ENCODE measurements at places on chromosomes 4 and X.

- no peak for DNase-seq
These were observed 94.4 kb downstream of the SHROOM4 start for GRCh38 chrX:50719614-50720013.

- DNase-seq: no peak
These were observed 1877.9 kb upstream of the PCDH7 start for GRCh38 chr4:28842271-28842670.

DNA sequence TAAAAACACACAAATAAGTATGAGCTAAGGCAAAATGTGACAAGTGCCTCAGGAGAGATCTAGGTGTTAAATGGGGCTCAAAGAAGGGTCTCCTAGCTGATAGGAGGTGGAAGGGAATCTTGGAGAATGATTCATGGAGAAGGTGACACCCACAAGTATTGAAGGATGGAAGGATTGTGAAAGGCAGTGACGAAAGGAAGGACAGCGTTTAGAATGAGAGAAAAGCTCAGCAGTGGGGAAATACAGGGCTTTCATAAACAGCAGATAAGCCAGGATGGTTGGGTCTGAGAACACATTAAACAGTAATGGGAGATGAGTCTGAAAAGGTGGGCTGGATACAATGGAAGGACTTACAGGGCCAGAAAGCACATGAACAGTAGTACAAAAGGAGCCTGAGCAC is 11.5 kb downstream of the ANXA5 start:
- DNase-seq: no peak

DNA sequence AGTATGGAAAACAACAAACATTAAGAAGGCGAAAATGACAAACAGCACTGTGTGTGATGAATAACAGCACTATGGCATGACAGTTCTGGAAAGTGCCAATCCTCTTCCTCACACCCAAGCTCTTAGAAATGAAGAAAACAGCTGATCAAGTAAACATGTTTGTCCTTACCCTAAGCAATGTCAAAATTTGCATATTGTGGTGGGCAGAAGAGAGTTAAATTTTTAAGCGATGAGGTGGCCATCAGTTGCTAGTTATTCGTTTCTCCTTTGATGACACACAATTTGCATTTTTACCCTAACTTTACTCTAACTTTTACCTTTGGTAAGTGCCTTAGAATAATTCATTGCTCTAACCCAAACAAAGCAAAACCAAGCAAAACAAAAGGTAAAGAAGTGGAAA is 8.8 kb downstream of the PROM1 start:
- no peak for DNase-seq

GRCh38 chr4:145788755-145789154 is 108.8 kb downstream of the C4orf51 start:
- no peak for DNase-seq

DNA sequence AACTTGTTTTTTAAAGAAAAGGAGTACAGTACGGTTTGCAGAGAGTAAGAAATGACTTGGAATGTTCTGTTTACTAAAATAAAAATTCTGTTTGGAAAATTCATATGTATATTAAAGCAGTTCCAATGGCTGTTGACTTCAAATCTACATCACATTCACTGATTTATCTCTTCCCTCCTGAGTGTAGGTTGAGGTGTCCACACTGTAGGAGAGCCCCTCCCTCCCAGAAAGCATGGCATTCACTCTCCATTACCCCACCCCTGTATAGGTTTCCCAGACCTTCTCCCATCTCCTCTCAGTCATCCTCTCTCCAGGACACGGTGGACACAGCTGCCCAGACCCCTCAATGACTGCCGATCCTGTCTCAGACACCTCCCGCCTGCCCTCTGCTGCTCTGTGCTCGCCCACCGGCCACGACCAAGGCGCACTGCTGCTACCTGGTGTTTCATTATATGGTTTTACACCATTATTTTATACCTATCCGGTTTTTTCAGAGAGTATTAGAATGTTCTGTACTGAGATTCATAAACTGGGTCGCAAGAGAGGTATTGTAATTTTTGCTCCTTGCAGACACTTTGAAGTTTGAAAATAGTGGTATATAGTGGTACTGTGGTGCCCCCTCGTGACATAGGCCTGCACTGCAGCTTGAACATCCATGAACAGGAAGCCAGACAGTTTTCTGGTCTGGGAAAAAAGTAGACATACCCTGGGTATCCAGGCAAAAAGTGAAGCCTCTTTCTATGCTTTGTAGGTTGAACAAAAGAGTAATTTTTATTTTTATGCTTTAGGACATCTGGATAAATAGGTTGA is 38.8 kb upstream of the BEX4 start:
- DNase-seq: peak; percentile 22

DNA sequence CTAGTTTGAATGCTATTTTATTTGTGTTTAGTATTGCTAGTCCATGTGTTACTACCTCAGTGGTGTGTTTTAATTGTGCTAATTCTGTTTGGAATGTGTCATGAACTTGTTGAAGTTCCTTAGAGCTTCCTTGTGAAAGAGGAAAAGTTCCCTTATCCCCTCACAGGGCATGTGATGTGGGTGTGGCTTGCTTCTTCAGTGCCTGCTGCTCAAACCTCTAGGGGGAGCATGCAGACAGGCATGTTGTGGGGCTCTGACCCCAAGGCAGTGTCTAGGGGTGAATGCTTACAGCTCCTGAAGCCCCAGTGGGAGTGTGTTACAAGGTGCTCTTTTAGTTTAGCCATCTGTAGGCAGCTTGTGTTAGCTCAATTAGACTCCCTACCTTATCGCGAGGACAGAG is 86.5 kb downstream of the MAGED4 start:
- peak; percentile 6 for DNase-seq

DNA sequence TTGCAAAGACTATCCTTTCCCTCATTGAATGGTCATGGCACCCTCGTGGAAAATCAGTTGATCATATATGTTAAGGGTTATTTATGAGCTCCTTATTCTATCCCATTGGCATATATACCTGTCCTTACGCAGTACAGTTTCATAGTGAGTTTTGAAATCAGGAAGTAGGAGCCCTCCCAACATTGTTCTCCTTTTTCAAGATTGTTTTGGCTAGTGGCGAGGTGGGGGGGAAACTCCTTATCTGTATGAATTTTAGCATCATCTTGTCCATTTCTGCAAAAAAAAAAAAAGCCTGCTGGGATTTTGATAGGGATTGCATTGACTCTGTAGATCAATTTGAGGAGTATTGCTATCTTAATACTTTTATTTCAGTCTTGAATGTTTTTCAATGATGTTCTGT is 2.5 kb upstream of the USP9X start:
- no peak for DNase-seq

DNA sequence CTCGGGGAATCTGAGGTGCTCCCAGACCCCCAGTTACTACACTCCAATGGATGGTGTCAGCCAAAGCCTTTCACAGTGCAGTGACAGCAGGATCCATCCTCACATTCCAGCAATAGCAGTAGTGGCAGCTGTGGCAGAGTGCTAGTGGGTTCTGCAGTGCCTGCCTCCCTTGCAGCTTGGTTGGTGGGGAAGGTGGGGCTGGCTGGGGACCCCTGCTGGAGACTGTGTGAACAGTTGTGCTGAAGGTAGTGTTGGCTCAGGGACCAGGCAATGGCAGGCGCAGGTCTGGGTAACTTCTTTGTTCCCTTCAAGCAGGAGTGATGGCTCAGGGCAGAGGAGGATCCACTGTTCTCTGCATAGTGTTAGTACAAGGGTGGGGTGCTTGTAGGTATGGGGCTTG is 343.7 kb upstream of the TRAM1L1 start:
- DNase-seq: no peak

DNA sequence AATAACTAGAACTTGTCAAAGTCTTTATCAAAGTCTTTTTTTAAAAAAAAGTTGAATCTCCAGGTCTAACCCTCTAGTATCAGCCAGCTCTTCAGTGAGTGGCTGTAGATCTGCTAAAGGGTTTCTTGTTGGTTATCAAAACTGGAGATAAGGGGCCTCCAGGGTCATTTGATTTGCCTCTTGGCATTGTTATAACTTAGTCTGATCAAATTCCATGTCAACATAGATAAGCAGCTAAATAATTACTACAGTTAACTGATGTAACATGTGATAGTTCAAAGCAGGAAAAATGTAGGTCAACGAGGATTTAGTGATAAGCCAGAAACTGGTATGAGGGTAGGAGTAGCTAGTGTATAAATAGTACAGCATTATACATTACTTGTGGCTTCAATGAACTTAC is 465.1 kb downstream of the PDHA2 start:
- DNase-seq: no peak

DNA sequence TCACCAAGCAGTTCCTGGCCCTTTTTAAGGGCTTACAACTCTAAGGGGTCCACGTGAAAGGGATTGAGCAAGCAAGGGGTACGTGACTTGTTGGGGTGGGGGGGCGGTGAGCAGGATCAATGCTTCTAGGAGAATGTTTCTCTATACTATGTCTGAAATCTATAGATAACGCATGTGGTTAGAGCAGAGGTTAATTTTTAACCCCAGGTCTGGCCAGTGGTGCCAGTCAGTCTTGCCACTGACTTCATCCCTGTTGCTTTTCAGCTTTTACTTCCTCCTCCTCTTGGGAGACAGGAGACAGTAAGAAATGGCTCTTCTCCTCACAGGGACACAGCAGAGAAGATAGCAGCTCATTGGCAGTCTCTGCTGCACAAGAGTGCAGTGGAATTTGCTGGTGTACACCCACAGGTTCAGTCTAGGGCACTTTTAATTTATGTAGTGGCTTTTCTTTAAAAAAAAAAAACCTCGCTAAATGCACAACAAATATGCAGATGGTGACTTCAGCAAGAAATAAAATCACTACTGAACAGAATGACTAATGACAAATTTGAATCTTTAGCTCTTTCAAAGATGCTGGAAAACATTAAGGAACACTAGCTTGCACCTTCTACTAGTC is 190.5 kb downstream of the CCNG2 start:
- DNase-seq: no peak

GRCh38 chr4:108943371-108943770 is 180.5 kb upstream of the ETNPPL start:
- DNase-seq: no peak

GRCh38 chr4:27506401-27506800 is 645.8 kb downstream of the STIM2 start:
- DNase-seq: no peak

DNA sequence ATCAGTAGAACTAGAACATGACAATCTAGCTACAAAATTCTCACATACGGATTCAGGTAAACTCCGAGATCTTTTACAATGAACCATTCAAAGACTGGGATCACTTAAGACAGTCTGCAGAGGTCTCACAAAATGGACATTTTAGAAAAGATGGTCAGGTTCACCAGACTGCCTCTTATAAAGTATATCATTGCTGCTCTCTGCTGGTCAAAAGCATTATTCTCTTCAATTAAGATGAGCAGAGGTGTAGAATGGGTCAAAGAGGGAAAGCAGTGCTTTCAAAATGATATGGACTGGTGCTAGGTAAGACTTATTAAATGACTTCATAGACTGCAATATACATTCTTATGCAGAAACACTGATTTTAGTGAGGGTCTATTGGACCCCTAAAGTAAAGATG is 434.7 kb downstream of the PACRGL start:
- DNase-seq: peak; percentile 39

DNA sequence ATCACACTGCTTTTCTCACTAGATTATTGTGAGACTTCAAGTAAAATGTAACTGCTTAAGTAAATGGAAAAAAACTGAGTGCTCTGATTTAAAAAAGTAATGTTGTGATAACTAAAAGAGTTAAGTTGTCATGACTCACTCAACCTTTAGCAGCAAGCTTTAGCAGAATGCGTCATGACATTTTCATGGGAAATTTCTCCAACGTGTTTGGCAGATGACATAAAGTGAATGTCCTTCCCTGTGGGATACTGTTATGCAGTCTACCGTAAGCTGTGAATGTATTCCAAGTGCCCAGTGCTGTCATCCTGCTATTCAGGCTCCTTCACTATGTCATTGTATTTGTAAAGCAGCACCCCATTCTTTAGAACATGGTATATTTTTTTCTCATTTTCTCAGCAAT is 136.2 kb downstream of the CPXCR1 start:
- no peak for DNase-seq

DNA sequence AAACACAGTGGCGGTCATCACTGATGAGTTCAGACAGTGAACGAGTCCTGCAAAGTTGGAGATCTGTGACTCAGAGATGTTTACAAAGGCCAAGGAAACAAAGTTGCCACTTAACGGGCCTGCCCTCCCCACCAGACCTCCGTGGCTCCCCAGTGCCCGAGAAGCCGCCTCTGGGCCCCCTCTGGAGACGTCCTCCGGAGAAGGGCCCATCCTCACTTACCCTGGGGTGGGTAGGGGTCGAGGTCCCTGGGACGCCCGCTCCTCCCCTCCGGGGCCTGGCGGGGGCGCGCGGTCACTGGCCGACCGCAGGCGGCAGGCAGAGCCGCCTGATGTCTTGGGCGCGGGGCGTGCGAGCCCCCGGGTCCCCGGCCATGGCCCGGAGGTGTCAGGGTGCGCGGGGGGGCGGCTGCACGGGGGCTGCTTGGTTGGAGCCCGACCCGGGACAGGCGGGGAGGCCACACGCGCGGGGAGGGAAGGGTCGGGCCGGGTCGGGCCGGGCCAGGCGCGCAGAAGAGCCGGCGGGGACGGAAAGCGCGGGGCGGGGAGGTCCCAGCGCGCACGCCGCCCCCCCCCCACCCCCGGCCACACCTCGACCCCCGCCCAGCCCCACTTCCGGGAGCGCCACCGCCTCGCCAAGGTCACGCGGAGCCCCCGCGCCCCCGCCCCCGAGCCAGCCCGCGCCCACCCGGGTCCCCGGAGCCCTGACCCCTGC is 529 bp downstream of the DHRSX start:
- peak; percentile 27 for DNase-seq

Data from ACHN (cell line).